ENCODE measurements at places on chromosomes 4 and X.

- no peak for DNase-seq
Measured at GRCh38 chrX:115029869-115030570, 12.6 kb upstream of the IL13RA2 start.

DNA sequence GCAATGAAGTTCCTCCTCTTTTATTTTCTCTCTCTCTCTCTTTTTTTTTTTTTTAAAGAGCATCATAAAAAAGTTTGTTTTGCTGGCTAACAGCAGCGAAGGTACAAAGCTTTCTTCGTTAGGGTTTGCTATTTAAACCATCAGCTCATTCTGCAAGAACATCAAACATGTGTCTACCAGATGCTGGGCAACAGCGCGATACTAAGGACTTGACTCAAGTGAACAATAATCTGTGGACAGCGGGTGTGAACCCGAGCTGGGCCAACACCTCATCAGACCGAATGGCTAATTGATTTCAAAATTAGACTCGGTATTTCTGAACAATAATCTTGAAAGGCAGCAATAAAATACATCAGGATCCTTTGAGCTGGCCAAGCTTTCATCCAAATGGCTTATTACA lies 246.4 kb downstream of the FBXO8 start:
- DNase-seq: no peak

DNA sequence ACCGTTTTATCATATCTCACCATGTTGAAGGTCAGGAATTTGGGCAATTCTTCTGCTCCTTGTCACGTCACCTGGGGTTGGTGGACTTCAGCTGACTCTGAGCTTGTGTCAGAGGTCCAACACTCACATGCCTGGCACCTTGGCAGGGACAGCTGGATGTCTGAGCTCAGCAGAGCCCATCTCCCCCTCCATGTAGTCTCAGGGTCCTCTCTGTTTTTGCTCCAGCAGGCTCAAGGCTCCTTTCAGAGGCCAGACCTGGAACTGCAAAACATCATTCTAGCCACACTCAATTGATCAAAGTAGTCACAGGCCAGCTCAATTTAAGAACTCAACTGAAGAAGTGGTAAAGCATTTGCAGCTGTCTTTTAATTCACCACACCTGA lies 45.4 kb downstream of the EDNRA start:
- DNase-seq: no peak

GRCh38 chr4:96112631-96113030 lies 272.7 kb downstream of the PDHA2 start:
- DNase-seq: no peak

- DNase-seq: no peak
Measured at GRCh38 chrX:42943051-42943974, 165.3 kb upstream of the PPP1R2C start.

DNA sequence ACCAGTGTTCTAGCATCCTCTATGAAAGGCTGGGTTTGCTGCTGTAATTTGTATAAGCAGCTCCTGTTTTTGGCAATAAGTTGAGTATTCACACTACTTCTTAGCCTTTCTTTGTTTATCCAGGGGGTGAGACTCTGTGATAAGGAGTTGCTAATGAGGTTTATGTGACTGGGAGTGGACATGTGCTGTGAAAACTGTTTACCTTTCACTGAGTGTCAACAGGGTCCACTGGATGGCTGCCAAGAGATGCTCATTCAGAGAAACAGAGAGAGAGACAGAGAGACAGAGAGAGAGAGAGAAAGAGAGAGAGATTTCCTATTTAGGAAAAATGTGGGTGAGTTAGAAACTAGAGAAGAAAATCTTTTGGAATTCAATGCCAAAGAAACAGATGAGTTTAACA lies 233.9 kb downstream of the CHIC2 start:
- no peak for DNase-seq

DNA sequence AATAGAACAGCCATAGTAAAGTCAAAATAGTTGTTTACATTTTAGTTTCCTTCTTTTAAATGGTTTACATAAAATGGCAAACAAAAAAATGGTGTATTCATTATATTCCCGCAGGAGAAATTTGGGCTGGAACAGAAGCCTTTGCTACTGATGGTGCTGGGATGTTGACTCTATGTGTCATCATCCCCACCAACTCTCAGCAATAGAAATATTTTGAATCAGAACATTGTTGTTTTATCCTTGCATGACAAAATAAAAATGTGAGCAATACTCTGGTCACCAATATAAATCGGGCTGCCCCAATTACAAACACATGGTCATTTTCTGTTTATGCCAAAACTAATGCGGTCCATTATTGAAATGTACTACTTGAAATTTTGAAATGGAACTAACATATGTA lies 1131.6 kb upstream of the PCDH7 start:
- DNase-seq: no peak

DNA sequence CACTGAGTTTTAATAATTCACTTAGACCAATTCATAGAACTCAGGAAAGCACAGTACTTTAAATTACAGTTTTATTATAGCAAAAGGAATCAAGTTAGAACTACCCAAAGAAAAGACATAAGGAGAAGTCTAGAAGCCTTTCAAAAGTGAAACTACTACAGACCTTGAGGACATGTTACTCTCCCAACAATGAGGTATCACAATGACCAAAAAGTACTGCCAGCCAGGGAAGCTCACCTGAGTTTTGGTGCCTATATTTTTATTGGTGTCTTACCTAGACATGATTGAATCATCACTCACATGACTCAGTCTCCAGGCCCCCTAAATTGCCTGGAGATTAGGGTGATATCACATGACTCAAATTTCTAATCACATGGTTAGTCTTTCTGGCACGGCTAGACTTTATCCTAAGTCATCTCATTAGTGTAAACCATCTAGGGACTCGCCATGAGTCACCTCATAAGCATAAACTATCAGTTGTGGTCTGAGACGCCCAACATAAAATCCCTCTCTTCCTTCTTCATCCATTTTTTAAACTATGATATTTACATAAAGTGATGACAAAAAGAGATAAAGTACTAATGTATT lies 372.3 kb downstream of the TMA16 start:
- no peak for DNase-seq

DNA sequence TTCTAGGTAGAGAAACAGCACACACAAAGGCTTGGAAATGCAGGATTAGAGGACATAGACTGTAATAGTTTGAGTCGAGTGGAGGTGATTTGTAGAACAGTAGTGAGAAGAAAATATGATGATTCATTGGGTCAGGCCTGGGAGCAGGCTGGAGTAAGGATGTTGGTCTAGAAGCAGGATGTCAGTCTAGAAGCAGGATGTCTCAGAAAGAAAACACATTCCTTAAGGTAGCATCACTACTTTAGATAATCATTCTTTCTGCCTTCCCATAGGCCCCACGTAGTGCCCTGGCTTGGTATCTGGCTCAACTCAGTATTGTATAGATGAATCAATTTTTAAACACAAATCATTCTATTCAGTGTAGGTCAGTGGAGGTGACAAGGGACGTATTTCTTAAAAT lies 11.2 kb upstream of the DACH2 start:
- no peak for DNase-seq

- no peak for DNase-seq
Measured at GRCh38 chr4:163606896-163607691, 112.6 kb downstream of the TMA16 start.

- no peak for DNase-seq
Measured at GRCh38 chr4:142406917-142407501, 439.1 kb downstream of the INPP4B start.

DNA sequence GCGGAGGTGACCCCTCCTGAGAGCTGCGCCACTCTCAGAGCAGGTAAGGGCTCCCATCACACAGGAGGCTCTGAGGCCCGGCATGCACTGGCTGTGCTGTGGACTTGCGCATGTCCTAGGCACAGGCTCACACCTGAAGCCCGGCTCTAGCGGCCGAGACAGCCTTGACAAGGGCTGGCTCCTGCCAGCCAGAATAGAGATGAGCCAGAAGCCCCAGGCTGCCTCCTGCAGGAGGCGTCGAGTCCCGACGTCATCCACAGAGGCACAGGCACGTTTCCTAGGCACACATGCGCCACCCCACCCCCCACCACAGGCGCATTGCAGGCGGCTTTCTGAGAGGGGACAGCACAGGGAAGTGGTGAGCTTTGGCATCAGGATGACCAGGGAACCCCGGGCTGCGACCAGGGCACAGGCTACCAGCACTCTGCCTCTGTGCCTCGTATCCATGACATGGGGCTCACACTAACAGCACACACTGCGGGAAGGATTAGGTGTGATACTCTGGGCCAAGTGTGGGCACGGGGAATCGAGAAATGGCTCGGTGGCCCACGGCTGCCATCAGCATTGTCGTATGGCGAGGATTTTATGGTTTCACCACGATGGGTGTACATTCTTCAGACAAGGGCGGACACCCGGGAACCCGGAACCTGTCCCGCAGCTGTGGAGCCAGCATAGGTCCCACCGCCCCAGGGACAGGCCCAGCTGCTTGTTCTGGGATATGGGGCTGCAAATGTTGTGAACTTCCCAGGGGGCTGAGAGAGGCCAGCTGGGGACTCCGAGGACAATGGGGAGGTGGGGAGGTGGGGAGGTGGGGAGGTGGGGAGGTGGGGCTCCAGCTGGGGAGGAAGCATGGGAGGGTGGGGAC lies 90.7 kb upstream of the ADRA2C start:
- no peak for DNase-seq

- DNase-seq: no peak
Measured at GRCh38 chr4:45985038-45985437, 138.8 kb downstream of the GABRG1 start.

DNA sequence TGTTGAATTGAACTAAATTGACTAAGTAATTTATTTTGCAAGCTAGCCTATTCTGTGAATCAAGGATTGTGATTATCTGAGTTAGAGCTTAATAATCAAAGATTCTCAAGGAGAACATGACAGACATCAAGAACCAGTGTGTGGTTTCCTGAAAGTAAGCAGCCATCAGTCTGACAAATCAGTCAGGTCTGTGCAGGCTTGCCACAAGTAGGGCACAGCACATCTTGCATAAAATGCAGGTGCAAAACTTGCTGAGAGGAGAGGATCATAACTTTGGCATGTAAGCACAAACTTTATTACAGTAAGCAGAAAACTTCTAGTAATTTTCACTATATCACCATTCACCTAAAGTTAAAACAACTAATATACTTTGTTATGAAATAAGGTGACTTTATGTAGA lies 22.5 kb downstream of the FAM241A start:
- no peak for DNase-seq

- no peak for DNase-seq
Measured at GRCh38 chr4:8472158-8472688, 31.6 kb downstream of the TRMT44 start.

GRCh38 chrX:1906028-1906427 lies 291.2 kb downstream of the ASMT start:
- DNase-seq: no peak

GRCh38 chrX:135089126-135089525 lies 31.2 kb downstream of the ETDB start:
- no peak for DNase-seq

GRCh38 chr4:118883861-118884260 lies 4.8 kb upstream of the SYNPO2 start:
- no peak for DNase-seq

Data from putamen (tissue), 1 donor.